Diencephalon (tissue), 1 donor: ENCODE measurements at places on chromosomes 4 and X. TPM values are rescaled to one million over a fixed set of nuclear protein-coding genes. Genes with fewer than 3 reads are reported as not detected.

ITIH6 gene
- not detected for total RNA-seq

DCAF12L1 gene
- total RNA-seq, result 1.2 TPM

RLIM gene
- 110 TPM for total RNA-seq

S100G gene
- total RNA-seq, result not detected

ZFP42 gene
- total RNA-seq, result 1.4 TPM

TBX22 gene
- total RNA-seq, result 0.23 TPM

VEGFD gene
- 0.46 TPM for total RNA-seq

DRP2 gene
- total RNA-seq, result 11.3 TPM

CTAG1A gene
- not detected for total RNA-seq

IBSP gene
- not detected for total RNA-seq

TIGD2 gene
- total RNA-seq, result 12.5 TPM
